AG04450 (cell line): ENCODE measurements at places on chromosomes 3 and 15. TPM values are rescaled to one million over a fixed set of nuclear protein-coding genes. Genes with fewer than 3 reads are reported as not detected.
A peak's percentile ranks its signal among the peaks of the same experiment; 100 is the strongest.

- no peak for DNase-seq
These were observed 57.1 kb downstream of the SHQ1 start for GRCh38 chr3:72791161-72791560.

- DNase-seq = no peak
These were observed 278.6 kb upstream of the TLE3 start for GRCh38 chr15:70376031-70376928.

The C3orf49 gene
- not detected in 2 replicates for polyA plus RNA-seq

The CYP1A1 gene
- 0.04 TPM in 1 of 2 replicates, not detected in the other for polyA plus RNA-seq

The GRAMD1C gene
- polyA plus RNA-seq = 3.0 and 4.2 TPM in 2 replicates

DNA sequence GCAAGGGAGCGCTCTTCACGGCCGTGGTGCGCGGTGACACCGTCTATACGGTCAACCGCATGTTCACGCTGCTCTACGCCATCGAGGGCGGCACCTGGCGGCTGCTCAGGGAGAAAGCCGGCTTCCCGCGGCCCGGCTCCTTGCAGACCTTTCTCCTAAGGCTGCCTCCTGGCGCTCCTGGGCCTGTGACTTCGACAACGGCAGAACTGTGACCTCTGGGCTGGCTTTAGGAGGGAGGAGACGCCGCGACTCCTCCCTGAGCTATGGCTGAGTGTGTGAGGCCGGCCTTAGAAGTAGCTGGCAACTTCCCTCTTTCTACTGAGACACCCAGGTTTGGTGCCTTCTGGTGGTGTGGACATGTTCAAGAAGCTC, 1.4 kb downstream of the KBTBD13 start:
- no peak for DNase-seq

The TFDP2 gene
- 33.4 and 63.4 TPM in 2 replicates for polyA plus RNA-seq

The LDHAL6B gene
- polyA plus RNA-seq = not detected in 2 replicates

DNA sequence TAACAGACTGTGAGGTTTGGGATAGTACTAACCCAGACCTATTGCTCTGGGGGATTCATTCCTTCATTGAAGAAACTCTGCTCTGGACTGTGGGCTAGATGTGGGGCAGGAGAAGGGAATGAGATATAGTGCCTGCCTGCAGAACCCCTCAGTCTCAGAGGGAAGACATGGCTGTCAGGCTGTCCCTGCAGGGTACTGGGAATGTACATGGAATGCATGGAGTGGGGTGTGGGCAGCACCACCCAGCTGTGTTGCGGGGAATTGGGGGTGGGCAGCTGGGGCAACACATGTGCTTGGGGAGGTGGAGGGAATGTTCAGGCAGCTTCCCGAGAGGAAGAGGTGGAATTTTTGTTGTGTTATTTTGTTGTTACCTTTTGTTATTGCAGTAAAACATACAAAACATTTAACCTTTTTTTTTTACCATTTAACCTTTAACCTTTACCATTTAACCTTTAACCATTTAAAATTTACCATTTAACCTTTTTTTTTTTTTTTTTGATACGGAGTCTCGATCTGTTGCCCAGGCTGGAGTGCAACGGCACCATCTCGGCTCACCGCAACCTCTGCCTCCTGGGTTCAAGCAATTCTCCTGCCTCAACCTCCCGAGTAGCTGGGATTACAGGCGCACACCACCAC, 7.3 kb downstream of the PAQR5 start:
- DNase-seq = no peak

- DNase-seq = peak; percentile 68
These were observed 113.9 kb downstream of the OXNAD1 start for GRCh38 chr3:16378920-16379319.

The CTXND1 gene
- not detected in 2 replicates for polyA plus RNA-seq

GRCh38 chr3:139302801-139303113, 41.1 kb upstream of the MRPS22 start:
- DNase-seq = no peak

The RHOV gene
- polyA plus RNA-seq = 0.04 and 0.10 TPM in 2 replicates

DNA sequence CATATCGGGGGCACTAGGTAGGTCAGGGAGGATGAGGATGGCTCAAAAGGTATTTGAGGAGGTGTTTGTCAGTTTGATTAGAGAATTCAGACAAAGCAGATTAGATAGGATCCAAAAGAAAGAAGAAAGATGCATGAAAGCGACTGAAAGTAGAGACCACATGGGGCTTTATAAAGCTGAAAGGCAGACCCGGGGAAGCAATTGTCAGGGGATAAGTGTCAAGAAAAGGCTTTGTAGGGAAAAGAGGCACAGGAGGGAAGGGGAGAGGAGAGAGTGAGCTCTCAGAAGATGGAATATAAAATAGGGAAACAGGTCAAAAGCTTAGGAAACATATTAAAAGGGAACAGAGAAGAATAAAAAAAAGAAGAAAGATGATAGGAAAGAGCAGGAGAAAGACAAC, 308.2 kb upstream of the RORA start:
- no peak for DNase-seq

The MYH15 gene
- 0.61 and 0.68 TPM in 2 replicates for polyA plus RNA-seq

The RBP2 gene
- not detected in 2 replicates for polyA plus RNA-seq

The STRA6 gene
- 0.07 and 0.12 TPM in 2 replicates for polyA plus RNA-seq

DNA sequence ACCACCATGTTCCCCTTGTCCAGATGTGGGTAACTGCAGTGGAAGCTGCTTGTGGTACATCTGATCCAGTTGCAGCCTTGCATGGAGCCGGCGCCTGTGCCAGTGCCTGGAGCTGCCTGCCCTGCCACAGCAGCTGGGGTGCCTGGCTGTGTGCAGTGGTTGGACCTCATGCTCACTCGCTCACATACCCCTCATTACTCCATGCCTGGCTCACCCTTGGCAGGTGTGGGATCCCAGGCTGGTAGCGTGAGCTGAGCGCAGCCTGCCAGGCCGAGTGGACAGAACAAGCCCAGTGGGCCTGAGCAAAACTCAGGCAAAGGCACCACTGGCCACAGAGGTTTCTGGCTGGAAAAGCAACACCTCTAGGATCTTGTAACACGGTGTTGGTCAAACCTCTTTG, 35.7 kb downstream of the ROPN1B start:
- DNase-seq = no peak

DNA sequence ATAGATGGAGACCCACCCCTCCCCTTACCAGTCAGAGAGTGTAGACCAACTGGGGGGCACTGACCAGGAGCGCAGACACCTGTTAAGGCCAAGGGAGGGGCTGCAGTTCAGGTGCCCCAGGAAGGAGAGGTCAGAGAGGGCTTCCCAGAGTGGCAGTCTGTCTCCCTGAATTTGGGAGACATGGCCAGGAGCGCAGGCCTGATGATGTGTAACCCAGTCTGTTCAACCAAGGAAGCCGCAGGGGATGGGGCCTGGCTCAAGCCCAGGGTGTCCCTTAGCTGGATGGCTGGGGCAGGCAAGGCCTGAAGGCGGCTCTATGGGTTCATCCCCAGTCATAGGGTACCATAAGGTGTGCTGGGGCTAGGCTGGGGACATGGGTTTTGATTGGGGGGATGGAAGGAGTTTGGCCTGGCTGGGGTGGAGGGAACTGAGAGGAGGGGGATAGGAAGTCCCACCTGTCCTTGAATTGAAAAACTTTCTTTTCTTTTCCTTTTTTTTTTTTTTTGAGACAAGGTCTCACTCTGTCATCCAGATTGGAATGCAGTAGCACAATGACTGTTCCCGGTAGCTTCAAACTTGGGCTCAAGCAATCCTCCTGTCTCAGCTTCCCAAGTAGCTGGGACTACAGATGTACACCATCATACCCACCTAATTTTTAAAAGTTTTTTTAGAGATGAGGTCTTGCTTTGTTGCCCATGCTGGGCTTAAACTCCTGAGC, 75.7 kb downstream of the SMAD6 start:
- DNase-seq = no peak

DNA sequence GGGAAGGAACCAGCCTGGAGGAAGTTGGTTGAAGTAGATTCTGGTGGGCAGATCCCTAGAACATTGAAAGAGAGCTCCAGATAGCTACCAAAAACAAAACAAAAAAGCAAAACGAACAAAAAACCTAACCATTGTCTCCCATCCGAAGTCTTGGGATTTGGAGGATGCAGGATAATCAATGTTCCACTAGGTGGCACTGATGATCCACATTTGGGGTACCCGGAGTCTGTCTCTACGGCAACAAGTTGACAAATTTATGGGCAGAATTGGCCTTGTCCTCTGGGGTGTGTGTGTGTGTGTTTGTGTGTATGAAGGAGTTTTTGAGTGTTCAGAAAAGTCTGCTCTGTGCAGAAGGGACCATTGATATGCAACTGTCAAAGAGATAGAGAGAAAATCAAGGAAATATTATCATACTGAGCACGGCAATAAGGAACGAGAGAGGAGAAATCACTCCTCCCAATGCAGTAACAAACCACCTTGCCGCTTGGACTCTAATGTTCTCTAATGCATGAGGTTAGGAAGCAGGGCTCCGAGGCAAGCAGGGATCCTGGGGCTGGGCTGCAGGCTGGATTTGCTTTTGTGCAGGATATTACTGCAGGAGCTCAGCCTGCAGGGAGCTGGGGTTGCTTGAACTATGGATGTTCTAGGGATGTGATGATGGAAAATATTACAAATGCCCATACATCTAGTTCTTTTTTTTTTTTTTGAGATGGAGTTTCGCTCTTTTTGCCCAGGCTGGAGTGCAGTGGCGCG, 59.8 kb upstream of the KLHL25 start:
- DNase-seq = no peak

DNA sequence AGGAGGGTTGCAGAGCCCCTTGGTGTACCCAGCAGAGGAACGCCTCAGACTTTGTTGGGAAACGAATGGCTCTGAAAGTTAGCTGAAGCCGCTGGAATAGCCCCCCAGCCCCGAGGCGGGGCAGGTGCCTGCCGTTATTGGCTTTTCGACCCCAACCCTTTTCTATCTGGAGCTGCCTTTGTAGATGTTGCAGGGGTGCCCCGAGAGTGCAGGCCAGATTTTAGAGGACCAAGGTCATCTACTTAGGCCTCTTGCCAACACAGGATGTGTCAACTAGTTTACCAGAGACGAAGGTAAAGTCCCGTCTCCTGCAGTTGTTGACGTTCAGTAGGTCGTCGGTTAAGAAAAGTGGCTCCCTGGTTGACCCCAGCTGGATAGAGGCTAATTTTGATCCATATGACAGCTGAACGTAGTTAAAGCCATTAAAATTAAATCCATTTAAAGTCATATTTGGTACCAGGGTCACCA, 579 bp upstream of the UBE3A start:
- DNase-seq = no peak

- DNase-seq = no peak
These were observed 41.2 kb downstream of the LIPC start for GRCh38 chr15:58472821-58473581.

GRCh38 chr3:124829178-124829818, 57.9 kb downstream of the ITGB5 start:
- no peak for DNase-seq

The POPDC2 gene
- 0.38 and 0.43 TPM in 2 replicates for polyA plus RNA-seq

The IGDCC3 gene
- 0.11 and 0.16 TPM in 2 replicates for polyA plus RNA-seq
